ENCODE measurements at places on chromosomes 2 and 18.
A peak's percentile ranks its signal among the peaks of the same experiment; 100 is the strongest.

DNA sequence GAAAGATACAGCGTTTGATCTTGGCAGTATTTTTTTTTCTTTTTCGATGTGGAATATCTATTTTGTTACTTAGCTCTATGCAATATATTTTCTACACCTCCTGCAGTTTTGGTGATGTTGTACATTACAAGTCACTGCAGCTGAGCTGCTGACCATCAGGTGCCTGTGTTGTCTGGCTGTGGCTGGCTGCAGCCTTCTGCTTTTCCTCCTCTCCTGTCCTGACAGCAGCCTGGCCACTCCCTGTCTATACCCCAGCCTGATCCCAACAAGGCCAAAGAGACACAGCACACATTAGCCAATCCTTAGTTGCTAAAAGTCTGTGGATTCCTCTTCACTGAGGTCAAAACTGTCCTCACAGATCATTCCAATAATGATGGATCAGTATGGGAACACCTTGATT, 222.3 kb downstream of the MYT1L start:
- DNase-seq, result no peak

DNA sequence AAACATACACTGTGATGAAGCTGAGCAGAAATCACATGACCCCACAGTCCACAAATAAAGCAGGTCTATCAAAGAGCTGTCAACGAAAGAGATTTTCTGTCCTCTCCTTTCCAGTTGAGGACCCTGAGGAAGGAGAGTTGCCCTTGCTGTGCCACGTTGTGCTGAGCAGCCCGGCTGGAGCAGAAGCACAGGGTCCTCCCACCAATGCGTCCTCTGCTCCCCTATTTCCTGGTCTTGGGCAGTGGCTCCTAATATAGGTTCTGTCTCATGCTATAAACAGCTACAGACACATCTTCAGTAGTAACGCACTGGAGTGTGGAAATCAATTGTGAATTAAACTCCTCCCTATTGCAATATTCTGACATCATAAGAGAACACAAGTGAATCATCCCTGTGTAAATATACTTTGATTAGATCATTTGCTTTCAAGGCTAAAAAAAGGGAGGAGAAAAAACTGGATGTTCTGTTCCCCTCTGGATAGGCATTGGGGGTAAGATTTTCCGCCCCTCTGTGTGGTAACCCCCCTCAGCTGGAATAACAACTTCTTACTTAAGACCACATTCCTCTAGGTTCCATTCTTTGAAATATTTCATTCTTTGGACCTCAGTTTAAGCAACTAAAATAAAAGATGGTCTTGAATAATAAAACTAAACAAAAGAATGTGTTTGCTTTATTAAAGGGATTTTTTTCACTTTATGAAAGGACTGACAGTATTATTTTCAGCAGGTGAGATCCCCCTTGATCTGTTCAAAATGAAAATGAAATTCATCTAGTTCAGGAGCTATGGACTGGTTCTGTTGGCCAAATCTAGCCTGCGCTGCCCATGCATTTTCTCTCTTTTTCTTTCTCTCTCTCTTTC, 8.3 kb upstream of the RHOB start:
- no peak for DNase-seq

DNA sequence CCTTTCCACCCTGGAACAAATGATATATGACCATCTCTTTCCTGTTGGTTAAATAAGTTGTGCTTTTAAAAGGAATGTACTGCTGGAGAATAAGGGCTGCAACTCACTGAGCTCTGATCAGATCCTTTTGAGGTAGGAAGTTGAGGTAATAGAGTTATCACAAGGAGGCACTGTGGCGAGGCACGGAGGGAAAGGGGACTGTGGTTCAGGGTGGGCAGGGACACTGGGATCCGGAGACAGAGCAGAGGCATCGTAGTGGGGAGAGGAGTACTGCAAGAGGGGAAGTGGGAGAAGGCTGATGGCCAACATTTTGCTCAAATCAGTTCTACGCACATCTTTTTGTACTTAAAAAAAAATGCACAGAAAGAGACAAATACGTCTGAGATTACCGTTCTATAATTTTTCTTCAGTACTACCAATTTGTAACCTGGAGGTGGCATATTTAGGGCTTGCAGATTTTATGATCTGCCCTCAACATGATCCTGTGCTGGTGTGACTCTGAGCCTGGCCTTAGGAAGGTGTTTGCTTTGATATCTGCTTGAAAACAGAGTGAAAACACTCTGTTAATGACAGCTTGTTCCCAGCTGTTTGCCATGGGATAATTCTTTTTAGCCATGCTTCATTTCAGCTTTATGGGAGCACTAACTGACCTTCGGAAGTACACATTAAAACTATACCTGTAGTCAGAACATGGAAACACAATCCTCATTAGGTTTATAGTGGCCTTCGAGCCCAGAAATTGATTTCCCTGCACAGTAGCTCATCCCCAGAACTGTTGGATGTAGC, 168.1 kb downstream of the KCNE4 start:
- DNase-seq, result no peak

- no peak for DNase-seq
Observed at GRCh38 chr2:140916410-140916809, 1214.4 kb downstream of the LRP1B start.

- DNase-seq, result no peak
Observed at GRCh38 chr18:35688757-35689156, 107.2 kb downstream of the GALNT1 start.

DNA sequence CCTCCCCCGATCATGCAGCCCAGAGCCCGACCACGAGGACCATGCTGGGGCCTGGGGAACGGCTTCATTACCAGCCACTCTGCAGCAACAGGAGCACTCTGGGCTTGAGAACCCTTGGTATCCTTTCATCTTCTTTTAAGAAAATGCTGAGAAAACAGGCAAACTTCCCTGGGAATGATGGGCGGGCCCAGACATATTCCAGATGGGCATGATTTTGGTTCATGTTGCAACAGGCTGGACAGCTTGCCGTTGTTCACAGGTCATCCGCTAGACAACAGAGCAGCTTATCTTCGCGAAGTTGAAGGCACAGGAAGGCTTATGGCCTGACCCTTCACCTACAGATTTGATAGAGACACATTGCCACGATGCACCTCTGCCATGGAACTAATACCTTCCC, 121.0 kb downstream of the KLHL29 start:
- DNase-seq, result no peak

DNA sequence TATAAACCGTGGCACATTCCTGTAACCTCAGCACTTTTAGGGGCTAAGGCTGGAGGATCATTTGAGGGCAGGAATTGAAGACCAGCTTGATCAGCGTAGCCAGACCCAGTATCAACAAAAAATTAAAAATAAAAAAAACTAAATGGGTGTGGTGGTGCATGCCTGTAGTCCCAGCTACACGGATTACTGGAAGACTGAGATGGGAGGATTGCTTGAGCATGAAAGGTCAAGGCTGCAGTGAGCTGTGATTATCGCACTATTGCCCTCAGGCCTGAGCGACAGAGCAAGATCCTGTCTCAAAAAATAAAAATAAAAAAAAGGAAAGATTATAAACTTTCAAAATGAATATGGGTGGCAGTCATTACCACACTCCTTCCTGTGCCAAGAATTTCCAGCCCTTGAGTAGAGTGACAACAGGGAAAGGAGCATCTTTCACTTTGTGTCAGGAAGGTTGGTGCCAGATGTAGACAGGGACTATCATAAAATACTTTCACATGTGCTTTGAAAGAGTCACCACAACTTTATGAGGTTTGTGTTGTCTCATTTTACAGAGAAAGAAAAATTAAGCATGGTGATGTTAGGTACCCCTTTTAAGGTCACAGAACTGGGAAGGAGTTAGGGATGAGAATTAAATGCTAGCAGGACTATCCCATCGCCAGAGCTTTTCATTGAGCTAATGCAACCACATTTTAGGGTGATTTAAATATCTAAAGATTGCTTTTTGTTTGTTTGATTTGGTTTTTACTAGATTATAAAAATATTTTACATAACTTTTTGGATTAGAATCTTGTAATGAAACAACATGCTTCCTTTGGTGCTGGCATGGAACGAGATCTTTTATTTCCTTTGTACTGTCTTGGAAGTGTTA, 1617.4 kb upstream of the ACVR2A start:
- DNase-seq, result no peak

GRCh38 chr2:112272669-112273068, 2.7 kb upstream of the ZC3H6 start:
- DNase-seq, result no peak

DNA sequence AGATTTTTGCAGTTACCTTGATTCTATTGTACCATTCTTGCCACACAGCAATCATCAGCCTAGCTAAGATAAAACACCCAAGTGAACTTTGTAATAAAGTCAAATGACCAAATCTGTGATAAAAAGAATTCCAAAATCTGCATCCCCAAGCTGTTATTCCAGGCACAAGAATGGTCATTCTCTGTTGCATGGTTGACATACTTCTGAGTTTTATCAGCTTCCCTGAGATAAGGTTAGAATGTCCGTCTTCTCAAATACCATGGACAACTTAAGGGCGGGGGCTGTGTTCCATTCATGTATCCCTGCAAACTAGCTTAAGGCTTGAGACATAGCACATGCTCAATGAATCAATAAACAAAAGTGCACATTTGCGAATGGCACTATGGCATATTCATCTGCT, 8.1 kb upstream of the BMP10 start:
- no peak for DNase-seq

- no peak for DNase-seq
Observed at GRCh38 chr2:62964671-62965070, 86.0 kb upstream of the OTX1 start.

DNA sequence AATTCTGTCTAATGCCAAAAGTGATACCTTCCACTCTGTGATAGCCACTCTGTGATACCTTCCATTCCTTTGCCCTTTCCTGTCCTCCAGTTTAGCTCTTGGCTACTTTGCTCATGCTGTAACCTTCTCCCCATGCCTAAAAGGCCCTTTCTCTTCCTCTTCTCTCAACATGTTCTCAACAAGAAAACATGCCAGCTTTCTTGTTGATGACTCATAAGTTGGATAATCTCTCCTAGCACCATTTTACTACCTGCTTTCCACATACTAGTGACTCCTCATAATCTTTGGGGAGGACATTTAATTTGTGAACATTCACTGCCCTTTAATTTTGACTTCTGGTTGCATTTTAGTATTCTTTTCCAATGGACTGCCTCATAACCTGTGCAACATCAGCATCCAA, 55.9 kb upstream of the NT5C1B start:
- no peak for DNase-seq

- DNase-seq, result no peak
Observed at GRCh38 chr2:179524809-179525339, 260.2 kb upstream of the SESTD1 start.

DNA sequence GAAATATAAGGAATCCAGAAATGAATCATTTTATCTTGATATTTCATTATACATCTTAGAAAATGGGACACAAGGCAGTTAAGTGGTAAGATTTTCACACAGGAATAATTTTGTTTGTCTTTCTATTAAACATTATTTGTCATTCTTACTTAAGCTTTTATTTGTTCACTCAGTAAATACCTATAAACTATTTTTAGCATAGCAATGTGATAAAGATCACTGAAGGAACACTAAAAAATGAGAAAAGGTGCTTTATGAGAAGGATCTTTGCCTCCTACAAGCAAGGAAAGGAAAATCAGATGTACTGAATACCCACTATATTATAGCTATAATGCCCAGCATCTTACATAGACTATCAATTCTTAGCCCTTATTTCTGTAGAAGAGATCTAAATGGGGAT, 176.2 kb upstream of the NYAP2 start:
- DNase-seq, result no peak

DNA sequence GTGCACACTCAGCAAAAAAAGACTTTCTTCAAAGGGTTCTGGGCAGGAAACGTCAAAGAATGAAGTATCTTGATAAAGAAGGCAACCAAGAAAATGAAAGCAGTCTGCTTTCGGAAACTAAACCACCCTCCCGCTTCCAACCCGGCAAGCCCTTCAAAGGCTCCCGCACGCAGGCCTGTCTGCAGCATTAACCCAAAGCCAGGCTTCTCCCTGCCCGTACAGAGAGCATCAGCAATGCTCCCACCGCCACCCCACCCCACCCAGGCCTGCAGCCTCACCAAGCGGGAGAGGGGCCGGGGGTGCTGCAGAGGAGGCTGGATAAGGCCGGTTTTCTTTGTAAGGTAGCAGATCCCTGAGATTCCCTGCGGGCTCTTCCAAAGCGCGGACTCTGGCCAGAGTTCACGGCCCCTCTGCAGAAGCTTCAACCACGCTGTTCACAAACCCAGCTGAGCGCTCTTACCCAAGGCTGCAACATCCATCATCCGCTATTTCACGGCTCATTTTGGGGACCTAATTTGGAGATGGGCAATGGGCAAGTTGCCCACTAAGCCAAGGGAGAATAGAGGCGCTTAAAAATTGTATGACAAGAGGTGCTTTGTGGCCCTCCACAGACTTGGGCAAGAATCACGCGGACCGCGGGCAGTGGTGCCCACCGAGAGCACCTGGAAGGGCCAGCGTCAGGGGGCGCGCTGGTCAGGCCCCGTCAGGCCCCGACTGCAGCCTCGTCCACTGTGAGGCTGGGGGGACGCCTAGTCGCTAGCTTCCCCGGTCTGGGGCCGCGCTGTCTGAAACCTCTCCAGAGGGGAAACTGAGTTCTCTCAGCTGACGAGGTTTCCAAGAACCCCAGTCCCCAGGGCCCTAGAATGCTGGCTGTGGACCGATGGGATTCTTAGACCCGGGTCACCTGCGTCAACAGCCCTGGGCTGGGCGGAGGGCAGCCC, 225.4 kb upstream of the ID2 start:
- peak; percentile 55 for DNase-seq

DNA sequence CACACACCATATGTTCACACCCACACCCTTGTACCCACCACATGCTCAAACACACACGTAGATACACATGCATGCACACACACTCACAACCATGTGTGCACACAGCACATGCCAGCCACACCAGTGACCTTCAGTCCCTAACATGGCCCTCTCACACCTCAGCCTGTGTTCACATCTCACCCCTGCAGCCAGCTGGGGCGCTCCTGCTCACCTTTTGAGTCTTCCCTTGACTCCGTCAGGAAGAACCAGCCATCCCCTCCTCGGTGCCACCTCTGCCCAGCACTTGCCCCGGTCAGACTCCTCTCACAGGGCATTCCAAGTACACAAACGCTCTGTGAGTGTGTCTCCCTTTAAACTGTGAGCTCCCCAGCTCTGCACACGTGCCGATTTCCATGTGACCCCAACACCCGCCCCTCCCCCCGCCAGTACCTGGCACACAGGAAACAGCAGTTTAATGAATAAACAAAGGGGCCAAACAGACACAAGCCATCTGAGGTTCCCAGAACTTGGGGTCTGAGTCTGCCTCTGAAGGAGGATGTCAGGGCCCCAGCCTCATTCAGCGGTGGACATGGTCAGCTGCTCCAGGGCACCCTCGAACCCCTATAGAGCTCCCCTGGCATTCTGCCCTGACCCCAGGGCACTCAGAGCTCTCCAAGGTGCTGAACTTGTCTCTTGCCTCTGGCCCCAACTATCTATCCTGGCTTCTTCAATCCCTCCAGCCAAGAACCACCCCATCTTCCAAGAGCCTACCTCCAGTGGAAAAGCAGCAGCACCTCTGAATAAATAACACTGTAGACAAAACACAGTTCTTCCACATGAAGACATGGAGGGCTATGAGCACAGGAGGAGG, 252.9 kb downstream of the ATAD2B start:
- DNase-seq, result no peak

- DNase-seq, result no peak
Observed at GRCh38 chr2:131092458-131093005, 728 bp downstream of the FAM168B start.

GRCh38 chr18:37442477-37442876, 123.1 kb downstream of the CELF4 start:
- DNase-seq, result no peak
